Skin of body (tissue), 3 donors: ENCODE measurements at places on chromosomes 3 and 15. TPM values are rescaled to one million over a fixed set of nuclear protein-coding genes. Genes with fewer than 3 reads are reported as not detected.
A peak's percentile ranks its signal among the peaks of the same experiment; 100 is the strongest.

DNA sequence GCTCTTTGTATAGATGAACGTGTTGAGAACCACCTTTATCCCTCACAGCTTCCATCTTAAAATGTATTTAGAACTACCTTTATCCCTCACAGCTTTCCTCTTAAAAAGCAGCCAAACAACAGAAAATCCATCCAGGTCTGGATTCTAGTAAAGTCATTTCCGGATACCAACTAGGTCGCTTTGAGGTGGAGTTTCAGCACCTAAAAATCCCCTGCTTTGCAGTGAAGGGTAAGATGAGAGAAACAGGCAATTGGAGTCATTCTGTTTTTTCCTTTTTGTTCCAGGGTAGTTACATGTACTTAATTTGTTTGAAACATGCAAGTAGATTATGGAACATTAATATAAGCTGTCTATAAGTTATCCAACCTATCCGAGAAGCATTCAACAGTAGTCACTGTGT is 192.0 kb downstream of the UBE2E2 start:
- DNase-seq, result no peak

DNA sequence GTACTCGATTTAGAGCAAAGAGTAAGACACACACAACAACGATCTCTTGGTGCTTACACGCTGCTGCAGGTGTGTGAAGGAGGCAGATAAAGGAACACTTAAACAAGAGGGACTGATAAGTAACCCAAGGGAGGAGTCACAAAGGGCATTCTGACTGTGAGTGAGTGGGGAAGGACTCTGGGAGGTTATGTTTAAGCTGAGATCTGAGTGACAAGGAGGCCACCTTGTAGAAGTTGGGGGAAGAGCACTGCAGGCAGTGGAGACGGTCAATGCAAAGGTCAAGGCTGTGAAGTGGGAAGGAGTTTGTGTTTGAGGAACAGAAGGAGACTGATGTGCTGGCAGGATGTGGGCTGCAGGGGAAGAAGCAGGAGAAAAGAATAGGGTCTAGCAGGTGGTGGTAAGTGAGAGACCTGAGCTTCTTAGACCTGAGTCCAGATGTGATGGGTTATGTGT is 63.1 kb downstream of the LPP start:
- no peak for DNase-seq

GRCh38 chr3:37179144-37179967 is 5.0 kb upstream of the LRRFIP2 start:
- DNase-seq, result no peak

- no peak for DNase-seq
Observed at GRCh38 chr3:122560680-122561079, 3.4 kb downstream of the PARP9 start.

- DNase-seq, result peak; percentile 58
Observed at GRCh38 chr3:11690863-11691766, 47.4 kb upstream of the VGLL4 start.

The FBLN2 gene
- 33.5 TPM for total RNA-seq
